Heart right ventricle (tissue), 16 donors: ENCODE measurements at places on chromosomes 6 and 20. TPM values are rescaled to one million over a fixed set of nuclear protein-coding genes. Genes with fewer than 3 reads are reported as not detected.

Gene MLN
- not detected for total RNA-seq

Gene FKBP1C
- total RNA-seq = 0.25 TPM

Gene TSHZ2
- total RNA-seq = 2.9 TPM

DNA sequence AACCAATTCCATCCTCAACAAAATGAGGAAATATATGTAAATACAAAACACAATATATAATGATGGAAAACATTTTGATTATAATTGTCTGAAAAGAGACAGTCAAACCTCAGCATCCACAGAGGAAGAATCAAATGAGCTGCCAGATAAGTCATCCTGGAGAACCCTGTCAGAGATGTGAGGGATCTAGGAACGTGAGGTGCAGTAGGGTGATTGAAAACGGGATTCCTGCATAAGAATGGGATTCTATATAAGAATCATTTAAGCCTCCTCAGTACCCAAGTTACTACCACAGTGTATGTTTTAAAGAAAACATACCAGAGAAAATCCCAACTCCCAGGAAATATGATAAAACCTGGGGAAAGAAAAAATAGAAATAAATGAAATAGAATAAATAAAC lies 690.5 kb downstream of the FRK start:
- H3K27me3 ChIP-seq = no peaks in the 10 kb centered on the region
- no peaks in the 10 kb centered on the region for H3K4me1 ChIP-seq
- no peak for DNase-seq
- H3K36me3 ChIP-seq = no peaks in the 10 kb centered on the region

DNA sequence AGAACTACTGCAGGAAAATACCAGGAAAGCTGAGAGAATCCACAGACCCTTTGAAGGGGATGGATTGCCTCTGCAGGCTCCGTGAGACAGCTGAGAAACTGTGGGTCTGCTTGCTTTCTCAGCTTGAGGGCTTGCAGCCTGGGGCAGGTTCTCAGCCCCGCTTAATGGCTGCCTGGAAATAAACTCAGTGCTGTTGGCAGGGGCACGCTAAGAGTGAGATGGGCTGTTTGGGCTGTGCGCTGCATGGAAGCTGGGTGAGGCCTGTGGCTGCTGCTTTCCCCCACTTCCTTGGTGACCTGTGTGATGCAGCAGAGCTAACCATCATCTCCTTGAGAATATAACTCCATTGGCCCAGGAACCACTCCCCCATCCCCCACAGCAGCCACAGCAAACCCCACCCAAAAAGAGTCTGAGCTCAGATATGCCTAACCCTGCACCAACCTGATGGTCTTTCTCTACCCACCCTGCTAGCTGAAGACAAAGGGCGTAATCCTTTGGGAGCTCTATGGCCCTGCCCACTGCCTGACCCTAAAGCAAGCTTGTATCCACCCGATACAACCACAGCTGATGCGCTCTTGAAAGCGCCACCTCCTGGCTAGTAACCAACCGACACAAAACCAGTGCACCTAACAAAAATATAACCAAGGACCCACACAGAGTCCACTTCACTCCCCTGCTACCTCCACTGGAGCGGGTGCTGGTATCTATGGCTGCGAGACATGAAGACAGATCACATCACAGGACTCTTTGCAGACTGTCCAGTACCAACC lies 800.6 kb upstream of the MAP3K7 start:
- no peaks in the 10 kb centered on the region for H3K27me3 ChIP-seq
- no peak overlapping the region for H3K27ac ChIP-seq
- H3K4me3 ChIP-seq = no peak overlapping the region

DNA sequence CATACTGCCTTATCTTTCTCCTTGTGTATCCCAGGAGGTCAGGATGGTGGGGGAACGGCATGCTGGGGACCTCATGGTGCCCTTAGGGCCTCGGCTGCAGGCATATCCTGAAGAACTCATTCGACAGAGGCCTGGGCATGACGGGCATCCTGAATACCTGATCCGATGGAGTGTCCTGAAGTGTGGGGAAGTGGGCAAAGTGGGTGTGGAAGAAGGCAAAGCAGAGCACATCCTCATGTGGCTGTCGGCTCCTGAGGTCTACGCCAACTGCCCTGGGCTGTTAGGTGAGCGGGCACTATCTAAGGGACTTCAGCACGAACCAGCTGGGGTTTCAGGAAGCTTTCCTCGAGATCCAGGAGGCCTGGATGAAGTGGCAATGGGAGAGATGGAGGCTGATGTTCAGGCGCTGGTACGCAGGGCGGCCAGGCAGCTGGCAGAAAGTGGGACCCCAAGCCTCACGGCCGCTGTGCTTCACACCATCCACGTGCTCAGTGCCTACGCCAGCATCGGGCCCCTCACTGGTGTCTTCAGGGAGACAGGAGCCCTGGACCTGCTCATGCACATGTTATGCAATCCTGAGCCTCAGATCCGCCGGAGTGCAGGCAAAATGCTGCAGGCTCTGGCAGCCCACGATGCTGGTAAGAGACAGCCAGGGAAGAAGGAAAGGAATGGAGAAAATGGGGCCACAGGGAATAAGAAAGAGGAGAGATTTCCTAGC lies 2.4 kb downstream of the CUL9 start:
- no peak for DNase-seq
- no peak overlapping the region for H3K4me3 ChIP-seq
- H3K27me3 ChIP-seq = no peaks in the 10 kb centered on the region
- peaks cover 15% of the 10 kb centered on the region for H3K4me1 ChIP-seq
- no peak overlapping the region for H3K27ac ChIP-seq
- peaks cover 60% of the 10 kb centered on the region for H3K36me3 ChIP-seq

DNA sequence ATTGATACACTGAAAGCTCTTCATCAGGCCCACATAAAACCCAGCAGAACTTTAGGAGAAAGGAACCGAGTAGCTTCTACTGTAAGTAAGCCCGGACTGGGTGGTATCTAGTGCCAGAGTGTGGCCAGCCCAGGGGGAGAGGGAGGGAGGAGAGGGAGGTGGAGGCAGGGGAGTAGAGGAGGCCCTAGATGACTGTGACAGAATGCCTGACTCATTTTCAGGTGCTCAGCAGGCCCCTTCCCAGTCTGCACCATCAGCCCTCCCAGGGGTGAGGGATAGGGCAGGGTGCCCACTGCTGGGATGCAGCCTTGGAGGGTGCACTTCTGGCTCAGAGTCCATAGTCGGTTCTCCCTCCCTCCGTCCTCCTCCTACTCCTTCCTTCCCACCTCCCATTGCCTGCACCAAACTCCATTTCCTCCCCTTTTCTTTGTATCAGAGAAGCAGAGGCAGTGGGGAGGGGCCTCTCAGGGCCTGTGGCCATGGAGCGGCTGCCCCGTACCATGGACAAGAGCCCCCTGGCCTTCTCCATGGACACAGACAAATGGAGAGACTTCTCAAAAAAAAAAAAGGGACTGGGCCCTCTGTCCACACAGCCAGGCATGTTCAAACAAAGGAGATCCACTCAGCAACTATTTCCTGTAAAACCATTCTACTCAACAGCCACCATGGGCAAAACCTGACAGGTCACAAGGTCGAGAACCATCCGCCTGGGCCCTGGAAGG lies 184.9 kb upstream of the SNX9 start:
- H3K27me3 ChIP-seq = no peaks in the 10 kb centered on the region
- no peak overlapping the region for H3K27ac ChIP-seq
- no peaks in the 10 kb centered on the region for H3K4me1 ChIP-seq
- H3K36me3 ChIP-seq = peaks cover under 1% of the 10 kb centered on the region

DNA sequence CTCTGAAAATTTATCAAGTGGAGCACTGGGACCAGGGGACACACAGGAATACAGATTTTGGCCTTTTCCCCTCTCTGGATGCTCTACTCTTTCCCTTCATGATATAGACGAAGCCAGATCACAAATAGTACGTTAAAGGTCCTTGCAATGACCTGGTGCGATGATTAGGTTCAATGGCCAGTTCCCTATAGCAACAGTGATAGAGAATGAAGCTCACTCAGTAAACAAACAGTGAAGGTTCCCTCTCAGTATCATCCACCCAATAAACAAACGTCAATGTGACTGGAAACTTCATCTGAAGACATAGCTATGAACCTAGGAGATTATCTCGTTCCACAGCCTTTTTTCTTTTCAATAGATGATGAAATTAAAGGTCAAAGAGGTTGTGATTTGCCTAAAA lies 596.2 kb downstream of the KIF16B start:
- no peaks in the 10 kb centered on the region for H3K36me3 ChIP-seq
- no peak overlapping the region for H3K4me3 ChIP-seq
- H3K4me1 ChIP-seq = no peaks in the 10 kb centered on the region
- H3K27me3 ChIP-seq = no peaks in the 10 kb centered on the region
- DNase-seq = no peak

DNA sequence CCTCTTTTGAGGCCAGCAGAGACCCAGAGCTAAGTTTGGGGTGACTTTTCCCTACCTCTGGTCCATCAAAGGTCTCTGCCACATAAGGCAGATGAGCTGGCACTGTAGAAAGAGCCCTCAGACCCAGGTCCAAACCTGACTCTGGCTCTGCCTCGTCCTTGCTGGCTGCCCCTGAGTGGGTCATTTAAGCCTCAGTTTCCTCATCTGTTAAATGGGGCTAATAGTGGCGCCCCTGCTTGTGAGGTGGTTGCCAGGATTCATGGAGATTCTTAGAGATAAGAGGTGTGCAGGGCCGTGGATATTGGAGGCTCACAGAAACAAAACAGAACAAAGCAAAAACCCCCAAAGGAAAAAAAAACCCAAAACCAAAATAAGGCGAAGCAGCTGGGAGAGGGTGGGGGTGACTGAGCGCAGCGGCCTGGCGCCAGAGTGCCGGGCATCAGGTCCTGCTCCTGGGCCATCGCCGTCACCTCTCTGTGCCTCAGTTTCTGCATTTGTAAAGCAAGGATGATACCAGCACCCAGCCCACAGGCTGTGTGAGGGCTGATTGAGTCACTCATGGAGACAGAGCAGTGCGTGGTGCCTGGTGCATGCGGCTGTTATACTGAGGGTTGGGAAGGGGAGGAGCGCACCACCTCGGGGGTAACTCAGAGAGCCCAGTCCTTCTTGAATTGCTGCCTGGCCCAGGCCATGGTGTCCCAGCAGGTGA lies 133.8 kb upstream of the PTPN1 start:
- no peaks in the 10 kb centered on the region for H3K36me3 ChIP-seq
- no peak overlapping the region for H3K27ac ChIP-seq
- H3K4me3 ChIP-seq = no peak overlapping the region
- DNase-seq = no peak

DNA sequence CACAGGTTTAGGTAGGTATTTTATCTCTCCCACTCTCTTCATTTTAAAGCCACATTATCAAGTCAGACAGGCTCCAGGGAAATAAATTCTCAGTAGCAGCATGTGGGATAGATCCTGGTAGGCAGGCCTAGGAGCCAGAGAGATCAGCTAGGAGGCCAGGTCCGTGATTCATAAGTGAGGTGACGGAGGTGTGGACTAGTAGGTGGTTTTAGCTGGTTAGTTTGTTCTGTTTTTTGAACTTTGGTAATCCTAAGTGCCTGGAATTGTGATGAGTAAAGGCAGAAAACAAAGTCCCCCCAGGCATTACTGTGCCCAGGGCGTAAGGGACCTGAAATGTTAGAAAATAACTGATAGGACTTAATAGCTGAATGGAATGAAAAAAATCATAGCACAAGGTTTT lies 53.6 kb upstream of the E2F3 start:
- H3K27me3 ChIP-seq = no peaks in the 10 kb centered on the region
- H3K27ac ChIP-seq = no peak overlapping the region
- no peaks in the 10 kb centered on the region for H3K4me1 ChIP-seq
- no peaks in the 10 kb centered on the region for H3K36me3 ChIP-seq
